ENCODE measurements at places on chromosomes 12 and 14. TPM values are rescaled to one million over a fixed set of nuclear protein-coding genes. Genes with fewer than 3 reads are reported as not detected.

Gene SLC22A17
- 74.6 TPM for total RNA-seq

Gene JAG2
- 7.3 TPM for total RNA-seq

Gene GNB3
- total RNA-seq, result 3.6 TPM

Gene PPM1H
- 75.2 TPM for total RNA-seq

Gene PTPRQ
- 0.25 TPM for total RNA-seq

Gene SYCP3
- total RNA-seq, result not detected

Gene GPR137C
- 4.5 TPM for total RNA-seq

Gene OASL
- not detected for total RNA-seq

Gene MYF6
- total RNA-seq, result not detected

Gene HOXC12
- total RNA-seq, result not detected

Gene OR11H6
- total RNA-seq, result not detected

Gene ACOT4
- 1.8 TPM for total RNA-seq

Gene TTC5
- 21.6 TPM for total RNA-seq

Gene WNT1
- total RNA-seq, result not detected

Gene LHX5
- total RNA-seq, result not detected

Gene ADAMTS20
- 1.1 TPM for total RNA-seq

Gene KCNC2
- total RNA-seq, result not detected

Gene SSPN
- 2.6 TPM for total RNA-seq

Gene OR4K1
- not detected for total RNA-seq

Gene SCNN1A
- total RNA-seq, result 87.7 TPM

Gene IGFBP6
- total RNA-seq, result 32.5 TPM

Gene FOXN4
- 0.55 TPM for total RNA-seq

Gene INHBC
- total RNA-seq, result not detected

Gene SLC6A12
- total RNA-seq, result 0.90 TPM

Gene HSPB8
- 11.8 TPM for total RNA-seq

Gene PPP1R36
- 1.2 TPM for total RNA-seq

Gene TPH2
- total RNA-seq, result not detected

Gene TFCP2
- 27.9 TPM for total RNA-seq

Gene TMEM260
- total RNA-seq, result 33.6 TPM

Gene CMTM5
- total RNA-seq, result 0.50 TPM

Gene C3AR1
- total RNA-seq, result not detected

Gene CEBPE
- not detected for total RNA-seq

Gene TAS2R46
- 1.3 TPM for total RNA-seq

Data from endodermal cell (in vitro differentiated cells).